ENCODE measurements at places on chromosomes 5 and 9.

- no peak for DNase-seq
Observed at GRCh38 chr9:98929895-98930341, 13.8 kb upstream of the COL15A1 start.

GRCh38 chr5:166834246-166834645, 1457.2 kb upstream of the WWC1 start:
- no peak for DNase-seq

DNA sequence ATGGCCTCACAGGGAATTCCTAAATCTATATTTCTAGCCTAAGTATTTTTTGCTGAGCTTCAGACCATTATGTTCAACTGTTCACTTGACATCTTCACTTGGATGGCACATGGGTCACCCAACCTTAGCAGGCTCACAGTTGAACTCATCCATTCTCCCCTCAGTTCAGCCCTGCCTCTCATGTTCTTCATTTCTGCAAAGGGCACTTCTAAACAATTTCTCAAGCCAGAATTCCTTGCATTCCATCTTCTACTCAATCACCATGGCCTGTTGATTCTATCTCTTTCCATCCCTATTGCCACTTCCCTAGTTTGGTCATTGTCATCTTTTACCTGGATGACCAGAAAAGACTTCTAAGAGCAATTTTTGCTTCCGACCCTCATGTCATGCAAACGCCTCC, 7.3 kb upstream of the RGS3 start:
- no peak for DNase-seq

DNA sequence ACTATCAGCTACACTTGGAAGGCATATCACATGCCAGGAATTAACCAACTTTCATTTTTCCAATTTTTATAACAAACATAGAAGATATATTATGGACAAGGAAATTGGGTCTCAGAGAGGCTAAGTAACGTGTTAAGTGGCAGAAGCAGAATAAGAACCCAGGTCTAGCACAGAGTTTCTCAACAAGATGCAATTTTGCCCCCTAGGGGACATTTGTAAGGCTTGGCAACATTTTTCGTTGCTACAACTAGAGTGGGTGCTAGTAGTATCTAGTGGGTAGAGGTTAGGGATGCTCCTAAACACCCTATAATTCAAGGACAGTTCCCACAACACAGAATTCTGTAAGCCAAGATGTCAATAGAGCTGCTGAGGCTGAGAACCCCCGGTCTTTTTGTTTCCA, 180.6 kb downstream of the SNCAIP start:
- no peak for DNase-seq

- DNase-seq = no peak
Observed at GRCh38 chr9:28073270-28073669, 500.0 kb upstream of the C9orf72 start.

DNA sequence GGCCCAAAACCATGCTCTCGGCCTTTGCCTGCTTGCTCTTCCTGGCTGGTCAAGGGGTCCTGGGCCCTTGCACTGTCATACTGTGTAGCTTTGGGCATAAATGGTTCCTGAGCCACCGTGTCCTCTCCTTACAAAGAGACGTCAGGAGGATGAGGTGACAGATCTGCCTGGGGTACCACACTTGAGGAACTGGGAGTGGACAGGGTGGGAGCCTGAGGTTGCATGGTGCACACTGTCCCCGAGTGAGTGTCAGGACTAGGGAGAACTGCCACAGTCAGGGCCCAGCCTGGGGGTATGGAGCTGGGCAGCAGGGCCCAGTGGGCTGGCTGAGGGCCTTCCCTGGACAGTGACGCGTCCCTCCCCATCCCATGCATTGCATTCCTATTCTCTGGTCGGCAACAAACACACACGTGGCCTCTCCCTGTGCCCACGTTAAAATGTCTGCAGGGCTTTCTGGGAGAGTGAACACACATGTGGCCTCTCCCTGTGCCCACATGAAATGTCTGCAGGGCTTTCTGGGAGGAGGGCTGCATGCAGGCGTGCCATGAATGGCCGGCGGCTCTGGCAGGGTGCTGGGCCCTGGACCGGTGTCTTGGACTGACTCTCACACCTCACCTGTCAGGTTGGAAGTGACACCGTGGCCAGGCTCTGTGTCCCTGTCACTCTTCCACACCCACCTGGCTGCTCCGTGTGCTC, 122.1 kb upstream of the COL5A1 start:
- DNase-seq = no peak

- no peak for DNase-seq
Observed at GRCh38 chr9:91560301-91560700, 136.7 kb upstream of the NFIL3 start.

DNA sequence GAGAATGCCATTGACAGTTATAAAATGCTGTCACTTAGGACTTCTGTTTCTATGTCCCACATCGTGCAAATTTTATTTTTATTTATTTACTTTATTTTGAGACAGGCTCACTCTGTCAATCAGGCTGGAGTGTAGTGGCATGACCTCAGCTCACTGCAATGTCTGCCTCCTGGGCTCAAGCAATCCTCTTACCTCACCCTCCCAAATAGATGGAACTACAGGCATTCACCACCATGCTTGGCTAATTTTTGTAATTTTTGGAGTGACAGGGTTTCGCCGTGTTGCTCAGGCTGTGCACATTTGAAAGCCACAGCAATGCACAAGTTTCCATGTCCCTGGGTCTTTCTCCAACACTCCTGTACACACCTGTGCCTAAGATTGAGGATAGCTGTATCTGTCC, 51.8 kb downstream of the ADAMTS16 start:
- no peak for DNase-seq

- no peak for DNase-seq
Observed at GRCh38 chr5:141369994-141370848, at the start of gene PCDHGB3. PCDHGB3 (plus strand) TSS chr5:141370242; CDS start chr5:141370395, 153 bp downstream.

GRCh38 chr5:5128766-5129165, 11.4 kb upstream of the ADAMTS16 start:
- no peak for DNase-seq

DNA sequence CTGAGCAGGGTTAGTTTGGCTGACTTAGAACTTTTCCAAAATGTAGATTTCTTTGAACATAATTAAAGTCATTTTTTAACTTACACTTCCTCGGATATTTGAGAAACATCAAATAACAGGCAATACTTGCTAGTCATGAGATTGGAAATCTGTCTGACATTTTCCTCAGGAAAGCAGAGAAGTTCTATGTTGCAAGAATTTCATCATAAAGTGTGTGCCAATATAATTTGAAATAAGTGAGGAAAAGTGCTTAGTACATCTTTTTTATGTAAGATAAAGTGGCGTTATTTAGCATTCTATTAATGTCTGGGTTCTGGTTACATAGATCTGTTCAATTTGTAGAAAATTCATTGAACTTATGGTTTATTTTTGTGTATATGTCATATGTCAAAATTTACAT, 48.7 kb upstream of the C5orf47 start:
- DNase-seq = no peak

- DNase-seq = no peak
Observed at GRCh38 chr9:91025856-91026255, 224.2 kb downstream of the SYK start.
